SIG-M5 (cell line): ENCODE measurements at places on chromosomes 7 and 10.
A peak's percentile ranks its signal among the peaks of the same experiment; 100 is the strongest.

DNA sequence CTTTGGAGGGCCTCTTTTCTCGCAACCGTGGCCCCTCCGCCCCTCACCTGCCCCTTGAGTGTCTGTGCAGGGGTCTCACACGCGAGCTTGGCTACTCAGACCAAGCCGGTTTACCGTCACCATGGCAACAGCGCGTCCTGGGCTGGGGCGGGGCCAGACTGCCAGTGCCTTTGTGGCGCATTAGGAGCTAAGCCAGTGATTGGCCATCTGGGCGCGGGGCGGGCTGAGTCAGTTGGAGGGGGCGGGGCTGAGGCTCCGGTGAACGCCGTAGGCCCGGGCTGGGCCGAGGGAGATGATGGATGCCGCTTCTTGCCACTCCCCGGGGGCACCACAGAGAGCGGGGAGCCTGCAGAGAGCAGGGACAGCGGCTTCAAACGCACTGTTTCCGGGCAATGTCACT, 48.7 kb upstream of the FXYD4 start:
- no peak for DNase-seq

GRCh38 chr7:98202367-98203195, 8.7 kb upstream of the BHLHA15 start:
- peak; percentile 59 for DNase-seq

GRCh38 chr7:36005293-36005692, 147.8 kb upstream of the EEPD1 start:
- no peak for DNase-seq

GRCh38 chr7:128032605-128033235, 1.5 kb upstream of the LRRC4 start:
- DNase-seq: no peak

DNA sequence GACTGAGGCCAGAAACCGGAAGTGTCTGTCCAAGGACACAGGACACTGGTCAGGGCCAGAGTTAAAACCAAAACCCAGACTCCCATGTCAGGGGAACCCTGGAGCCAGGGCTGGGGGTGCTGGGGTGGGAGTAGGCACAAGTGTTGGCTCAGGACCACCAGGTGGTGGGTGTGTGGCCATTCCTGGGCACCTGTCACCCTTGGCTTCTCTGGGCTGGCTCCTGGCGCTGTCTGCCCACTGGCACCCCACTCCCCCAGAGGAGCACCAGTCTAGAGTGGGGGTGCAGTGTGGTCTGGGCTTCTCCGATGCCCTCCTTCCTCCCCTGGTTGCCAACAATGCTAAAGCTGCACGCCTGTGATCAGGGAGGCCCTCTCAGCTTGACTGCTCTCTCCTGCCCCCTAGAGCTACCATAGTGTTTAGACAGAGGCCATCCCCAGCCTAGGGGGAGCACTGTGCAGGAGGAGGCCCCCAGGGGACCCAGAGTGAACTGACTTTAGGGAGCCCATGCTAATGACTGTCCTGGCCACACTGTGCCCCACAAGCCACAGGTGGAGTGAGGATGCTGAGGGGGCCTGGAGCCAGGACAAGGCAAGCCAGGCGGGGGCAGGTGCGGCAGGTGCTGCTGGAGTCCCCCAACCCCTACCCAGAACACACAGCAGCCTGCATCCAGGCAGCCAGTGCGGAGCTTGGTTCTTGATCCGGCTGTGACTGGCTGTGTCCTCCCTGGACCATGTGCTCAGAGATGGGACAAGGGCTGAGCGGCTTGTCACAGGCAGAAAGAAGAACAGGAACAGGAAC, 11.0 kb downstream of the RASGEF1A start:
- no peak for DNase-seq

- DNase-seq: no peak
Observed at GRCh38 chr10:20277820-20278219, 461.6 kb downstream of the PLXDC2 start.

DNA sequence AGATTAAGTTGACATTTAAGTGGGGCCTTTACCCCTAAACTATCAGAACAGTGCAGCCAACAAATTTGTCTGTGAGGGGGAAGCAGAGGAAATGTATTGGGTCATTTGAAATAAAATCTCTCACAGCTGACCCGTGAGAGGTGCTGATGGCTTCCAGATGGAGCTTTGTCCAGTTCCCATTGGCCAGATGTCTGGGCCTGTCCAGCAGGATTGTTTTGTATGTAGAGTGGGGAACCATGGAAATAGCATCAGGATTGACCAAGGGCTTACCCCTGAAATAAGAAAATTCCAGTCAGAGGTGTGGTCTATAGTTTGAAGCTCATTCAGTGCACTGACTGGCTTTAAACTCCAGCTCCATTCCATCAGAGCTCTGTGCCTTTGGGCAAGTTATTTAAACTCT, 50.6 kb downstream of the INHBA start:
- no peak for DNase-seq
